ENCODE measurements at places on chromosomes 4 and X.
A peak's percentile ranks its signal among the peaks of the same experiment; 100 is the strongest.

DNA sequence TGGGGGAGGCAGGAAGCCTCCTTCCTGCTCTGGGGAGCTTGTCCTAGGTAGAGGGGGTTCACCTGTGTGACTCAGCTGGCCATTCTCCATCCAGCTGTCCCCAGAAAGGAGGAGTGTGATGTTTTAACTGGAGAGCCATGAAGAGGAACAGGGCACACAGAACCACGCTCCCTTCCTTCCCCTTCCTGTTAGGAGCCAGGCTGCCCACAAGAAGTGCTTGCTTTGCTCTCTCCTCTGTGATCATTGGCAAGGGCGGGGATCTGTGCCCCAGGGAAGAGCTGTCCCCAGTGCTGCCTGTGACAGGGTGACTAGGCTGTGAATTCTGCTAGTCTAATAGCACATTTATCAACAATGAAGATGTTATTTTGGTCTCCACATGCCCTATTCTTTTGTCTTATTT is 169.6 kb upstream of the GATB start:
- H3K27ac ChIP-seq, result no peak overlapping the region
- no peaks in the 10 kb centered on the region for H3K27me3 ChIP-seq
- H3K4me3 ChIP-seq, result no peak overlapping the region
- DNase-seq, result no peak

DNA sequence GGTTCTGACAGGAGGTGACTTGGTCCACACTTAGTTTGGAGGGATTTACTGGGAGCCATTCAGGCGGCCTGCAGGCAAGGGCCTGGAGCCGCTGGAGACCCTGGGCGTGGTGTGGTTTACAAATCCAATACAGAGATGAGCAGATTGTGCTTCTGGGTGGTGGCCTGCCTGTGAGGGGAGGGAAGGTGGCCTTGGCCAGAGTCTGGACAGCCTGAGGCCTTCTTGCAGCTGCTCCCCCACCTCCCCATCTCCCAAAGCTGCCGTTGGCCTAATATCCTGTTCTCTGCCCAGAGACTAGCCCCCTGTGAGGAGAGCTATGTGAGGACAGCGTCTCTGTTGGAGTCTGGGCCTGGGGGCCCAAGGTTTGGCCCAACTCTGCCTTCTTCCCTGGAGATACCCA is 163.9 kb upstream of the MAMLD1 start:
- peak; percentile 44 for DNase-seq
- H3K4me1 ChIP-seq, result no peaks in the 10 kb centered on the region
- H3K27me3 ChIP-seq, result no peaks in the 10 kb centered on the region
- H3K4me3 ChIP-seq, result no peak overlapping the region

- H3K36me3 ChIP-seq, result no peaks in the 10 kb centered on the region
- DNase-seq, result no peak
- no peak within 1 kb of the TSS for H3K4me3 ChIP-seq
Observed at GRCh38 chrX:70908541-70908940, at the start of gene TEX11. Gene TEX11 (minus strand): TSS chrX:70908711. CDS start chrX:70907789, 922 bp downstream.

DNA sequence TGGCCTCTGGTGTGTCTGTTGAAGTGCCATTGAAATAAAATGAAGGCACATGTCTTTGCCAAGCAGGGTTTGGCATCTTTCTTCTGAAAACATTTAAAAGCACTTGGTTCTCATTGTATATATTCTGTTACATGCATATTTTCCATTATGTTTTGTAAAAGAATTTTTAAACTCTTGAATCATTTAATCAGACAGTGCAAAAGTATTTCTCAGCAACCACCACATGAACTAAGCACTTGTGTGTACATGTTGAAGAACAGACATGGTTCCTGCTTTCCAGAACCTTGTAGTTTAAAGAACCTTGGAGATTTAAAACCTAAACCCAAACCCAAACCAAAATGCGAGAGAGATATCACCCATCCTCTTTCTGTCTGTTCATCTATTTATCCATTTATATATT is 220.3 kb upstream of the GIMD1 start:
- DNase-seq, result no peak
- no peaks in the 10 kb centered on the region for H3K27me3 ChIP-seq
- H3K27ac ChIP-seq, result no peak overlapping the region
- no peaks in the 10 kb centered on the region for H3K4me1 ChIP-seq

- no peaks in the 10 kb centered on the region for H3K36me3 ChIP-seq
- no peak for DNase-seq
- no peak overlapping the region for H3K4me3 ChIP-seq
- no peak overlapping the region for H3K27ac ChIP-seq
Observed at GRCh38 chr4:181701894-181702293, 541.3 kb upstream of the TENM3 start.

GRCh38 chrX:13130816-13131215 is 86.4 kb upstream of the FAM9C start:
- no peak overlapping the region for H3K27ac ChIP-seq
- no peaks in the 10 kb centered on the region for H3K27me3 ChIP-seq
- no peaks in the 10 kb centered on the region for H3K36me3 ChIP-seq
- no peak for DNase-seq
- H3K4me3 ChIP-seq, result no peak overlapping the region

- H3K4me1 ChIP-seq, result peaks cover 9% of the 10 kb centered on the region
- peaks cover 89% of the 10 kb centered on the region for H3K27me3 ChIP-seq
Observed at GRCh38 chr4:93831716-93832496, 3.4 kb downstream of the ATOH1 start.

DNA sequence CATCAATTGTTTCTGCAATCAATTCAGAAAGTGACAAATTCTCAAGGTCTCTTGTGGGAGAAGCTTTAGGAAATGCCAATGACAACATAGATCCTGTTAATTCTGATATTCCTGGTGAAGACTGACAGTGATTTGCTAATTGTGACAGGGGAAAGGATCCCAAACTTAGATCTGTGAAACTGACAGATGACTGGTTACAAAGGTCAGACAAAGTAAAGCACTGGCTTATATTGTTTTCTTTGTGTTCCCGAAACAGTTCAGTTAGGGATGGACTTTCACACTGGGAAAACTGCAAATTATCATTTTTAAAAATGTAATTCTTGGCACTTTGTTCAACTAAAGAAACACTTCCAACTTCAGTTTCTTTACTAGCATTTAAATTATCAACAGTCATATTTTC is 30.1 kb downstream of the NAT8L start:
- H3K27ac ChIP-seq, result no peak overlapping the region
- no peak for DNase-seq
- H3K27me3 ChIP-seq, result peaks cover 4% of the 10 kb centered on the region
- H3K4me3 ChIP-seq, result no peak overlapping the region
- H3K36me3 ChIP-seq, result no peaks in the 10 kb centered on the region
- H3K4me1 ChIP-seq, result no peaks in the 10 kb centered on the region

DNA sequence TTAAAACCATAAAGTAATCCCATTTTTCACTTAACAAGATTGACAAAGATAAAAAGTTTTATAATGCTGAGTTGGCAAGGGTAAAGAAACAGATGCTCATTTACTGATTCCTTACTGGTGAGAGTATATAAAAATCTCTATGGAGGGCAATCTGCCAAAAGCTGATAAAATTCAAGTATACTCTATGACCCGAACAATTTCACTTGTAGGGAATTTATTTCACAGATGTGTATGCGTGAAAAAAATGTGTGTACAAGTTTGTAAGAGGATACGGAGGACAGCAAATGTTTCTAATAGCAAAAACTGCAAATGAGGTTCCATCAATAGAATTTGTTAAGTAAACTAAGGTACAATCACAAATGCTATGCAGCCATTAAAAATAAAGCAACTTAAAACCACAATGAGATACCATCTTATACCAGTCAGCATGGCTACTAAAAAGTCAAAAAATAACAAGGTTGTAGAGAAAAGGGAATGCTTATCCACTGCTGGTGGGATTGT is 23.4 kb downstream of the DHX15 start:
- no peaks in the 10 kb centered on the region for H3K36me3 ChIP-seq
- peaks cover 12% of the 10 kb centered on the region for H3K4me1 ChIP-seq
- no peak for DNase-seq
- H3K27ac ChIP-seq, result no peak overlapping the region

- no peak for DNase-seq
- H3K27me3 ChIP-seq, result no peaks in the 10 kb centered on the region
- H3K4me3 ChIP-seq, result no peak overlapping the region
- no peak overlapping the region for H3K27ac ChIP-seq
- H3K4me1 ChIP-seq, result peaks cover 12% of the 10 kb centered on the region
Observed at GRCh38 chr4:84681486-84682274, 98.8 kb downstream of the CDS1 start.

- H3K27ac ChIP-seq, result peak overlapping the region; percentile 75
- H3K27me3 ChIP-seq, result no peaks in the 10 kb centered on the region
- H3K4me1 ChIP-seq, result peaks cover 39% of the 10 kb centered on the region
- peak; percentile 90 for DNase-seq
- no peaks in the 10 kb centered on the region for H3K36me3 ChIP-seq
Observed at GRCh38 chrX:12974305-12974795, 560 bp upstream of the TMSB4X start.

- no peak overlapping the region for H3K4me3 ChIP-seq
- H3K36me3 ChIP-seq, result no peaks in the 10 kb centered on the region
Observed at GRCh38 chrX:38632516-38632915, 71.2 kb downstream of the TSPAN7 start.

All from spleen (tissue), 13 donors.